ENCODE measurements at places on chromosomes 5 and 9.

DNA sequence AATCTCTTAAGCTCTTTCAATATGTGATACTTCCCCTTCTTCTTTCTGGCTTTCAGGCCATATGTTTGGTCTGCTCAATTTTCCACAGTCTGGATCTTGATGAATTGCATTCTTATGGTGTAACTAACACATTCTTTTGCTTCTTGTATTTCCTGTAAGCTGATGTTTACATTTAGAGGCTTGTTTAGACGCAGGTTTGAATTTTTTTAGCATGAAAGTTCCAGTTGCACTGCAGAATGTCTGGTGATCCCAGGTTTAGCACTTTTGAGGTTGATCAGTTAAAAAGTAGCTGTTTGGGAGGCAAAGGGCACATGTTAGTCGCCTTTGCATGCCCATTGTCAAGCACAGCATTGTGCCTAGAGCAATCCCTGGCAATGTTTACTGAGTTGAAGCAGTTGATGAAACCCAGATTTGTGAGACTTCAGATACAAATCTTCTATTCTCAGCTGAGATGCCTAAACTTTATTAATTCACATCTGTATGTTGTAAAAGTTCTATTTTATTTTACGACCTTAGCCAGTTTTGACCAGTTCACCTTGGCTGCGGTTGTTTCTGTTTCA, 59.6 kb upstream of the SPATA31C2 start:
- no peak for DNase-seq

DNA sequence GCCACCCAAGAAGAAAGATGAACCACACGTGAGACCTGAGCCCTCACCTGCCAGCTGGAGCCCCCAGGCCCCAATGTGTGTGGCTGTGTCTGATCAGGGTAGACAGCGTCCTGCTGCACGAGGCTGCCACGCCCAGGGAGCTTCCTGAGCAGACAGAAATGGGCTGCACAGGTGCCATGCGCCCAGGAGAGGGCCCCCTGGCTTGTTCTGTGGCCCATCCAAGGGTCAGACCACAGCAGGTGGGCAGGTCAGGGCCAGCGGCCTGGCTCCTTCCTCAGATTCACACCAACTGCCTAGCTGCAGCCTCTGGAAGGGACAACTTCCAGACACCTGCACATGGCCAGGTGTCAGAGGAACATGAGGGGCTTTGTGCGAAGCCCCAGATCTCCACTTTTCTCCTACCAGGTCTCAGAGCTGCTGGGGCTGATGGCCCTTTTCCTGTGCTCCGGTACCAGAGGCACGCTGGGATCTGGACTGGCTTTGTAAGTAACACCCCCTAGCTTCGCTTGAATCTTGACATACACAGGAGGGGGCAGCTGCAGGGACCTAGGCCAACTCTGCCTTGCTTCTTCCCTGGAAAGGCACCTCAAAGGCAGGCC, 10.8 kb downstream of the SARDH start:
- peak; percentile 75 for DNase-seq

DNA sequence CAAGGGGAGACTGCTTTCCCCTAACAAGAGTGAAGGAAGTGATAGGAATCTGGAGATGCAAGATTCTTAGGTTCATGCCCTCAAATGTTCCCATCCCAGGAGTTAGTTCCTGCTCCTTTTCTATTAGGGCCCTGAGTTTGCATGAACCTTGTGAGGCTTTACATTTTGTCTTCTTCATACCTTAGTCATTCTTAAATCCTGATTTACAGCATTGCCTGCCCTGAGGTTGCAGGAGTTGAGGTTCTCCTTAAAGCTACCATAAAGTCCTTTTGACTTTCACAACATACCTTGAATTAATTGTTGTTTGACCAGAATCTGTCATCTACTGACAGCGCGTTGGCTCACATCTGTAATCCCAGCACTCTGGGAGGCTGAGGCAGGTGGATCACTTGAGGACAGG, 151.5 kb upstream of the ABCA1 start:
- DNase-seq, result no peak

DNA sequence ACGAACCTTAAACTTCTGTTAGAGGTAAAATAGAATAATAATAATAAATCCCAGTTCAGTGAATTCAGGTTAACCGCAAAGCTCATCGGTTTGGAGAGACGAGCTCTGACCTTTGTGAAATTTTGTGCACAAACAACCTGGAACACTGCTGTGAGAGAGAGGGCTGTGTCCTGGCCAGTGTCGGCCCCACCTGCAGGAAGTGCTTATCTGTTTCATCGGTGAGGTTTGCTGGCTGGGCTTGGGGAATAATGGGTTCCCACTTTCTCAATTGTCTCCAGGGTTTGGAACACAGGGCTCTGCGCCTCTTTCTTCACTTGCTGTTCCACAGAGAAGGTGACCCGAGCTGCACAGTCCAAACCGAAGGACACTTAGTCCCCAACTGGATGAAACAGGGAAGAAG, 19.3 kb upstream of the CLPTM1L start:
- DNase-seq, result no peak

DNA sequence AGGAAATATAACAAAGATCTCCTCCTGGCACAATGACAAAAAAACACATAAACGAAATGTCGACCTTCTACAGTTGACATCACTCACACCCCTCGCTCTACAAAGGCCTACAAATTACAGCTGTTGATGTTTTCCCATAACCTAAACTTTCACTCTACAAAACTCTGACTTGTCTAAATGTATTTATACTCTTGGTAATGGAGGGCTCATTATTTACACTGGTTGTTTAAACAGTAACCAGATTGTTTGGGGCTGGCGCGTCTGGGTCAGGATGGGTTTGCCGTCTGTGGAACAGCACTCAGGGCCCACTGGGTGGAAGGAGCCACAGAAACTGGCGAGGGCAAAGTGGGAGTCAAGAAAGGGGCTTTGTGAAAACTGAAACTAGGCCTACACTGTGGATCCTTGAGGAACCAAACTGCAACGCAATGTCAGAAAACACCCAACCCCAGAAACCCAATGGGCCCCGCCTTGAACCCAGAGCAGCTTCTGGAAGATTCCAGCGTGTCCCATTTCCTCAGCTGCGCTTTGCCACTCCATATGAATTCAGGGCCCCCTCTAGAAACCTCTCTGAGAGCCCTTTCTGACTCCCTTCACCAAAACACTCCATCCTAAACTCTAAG, 136.7 kb downstream of the ROR2 start:
- no peak for DNase-seq

DNA sequence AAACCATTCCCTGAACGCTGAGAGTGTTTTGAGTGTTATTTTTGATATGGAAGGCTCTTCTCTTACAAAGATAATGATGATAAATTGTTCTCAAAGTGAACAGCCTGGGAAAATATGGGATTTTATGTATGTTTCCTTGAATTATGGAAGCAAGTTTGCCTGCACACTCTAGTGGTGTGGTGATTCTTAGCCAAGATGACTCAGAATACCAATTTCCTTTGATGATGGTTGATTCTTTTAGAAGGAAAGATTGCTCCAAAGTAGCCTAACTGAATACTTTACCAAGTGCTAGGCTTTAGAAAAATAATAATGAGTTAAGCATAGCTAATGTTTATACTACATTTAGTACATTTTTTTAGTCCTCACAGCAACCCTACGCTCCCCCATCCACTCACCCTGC, 243.4 kb downstream of the EBF1 start:
- DNase-seq, result no peak
